ENCODE measurements at places on chromosomes 12 and 14.

DNA sequence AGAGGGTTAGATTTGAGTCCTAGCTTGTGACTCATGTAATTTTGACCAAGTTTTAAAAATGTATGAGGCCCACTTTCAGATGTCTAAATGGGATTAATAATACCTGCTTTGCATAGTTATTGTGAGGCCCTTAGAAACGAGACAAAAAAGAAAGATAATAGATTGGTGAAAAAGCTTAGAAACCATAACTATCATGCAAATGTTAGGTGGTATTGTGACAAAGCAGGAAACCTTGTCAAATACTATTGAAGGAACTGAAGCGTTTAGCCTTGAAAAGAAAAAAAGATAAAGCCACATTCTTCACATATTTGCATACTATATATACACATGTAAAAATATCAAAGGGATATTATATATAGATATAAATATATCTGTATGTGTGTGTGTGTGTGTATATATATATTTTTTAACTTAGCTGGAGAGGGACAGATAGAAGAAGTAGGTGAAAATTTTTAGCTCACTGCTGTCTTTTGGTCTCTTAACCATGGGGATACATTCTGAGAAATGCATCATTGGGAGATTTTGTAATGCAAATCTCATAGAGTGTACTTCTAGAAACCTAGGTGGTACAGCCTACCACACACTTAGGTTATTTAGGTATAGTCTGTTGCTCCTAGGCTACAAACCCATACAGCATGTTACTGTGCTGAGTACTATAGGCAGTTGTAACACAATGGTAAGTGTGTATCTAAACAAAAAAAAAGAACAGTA is 270.3 kb downstream of the CCDC91 start:
- DNase-seq, result no peak

- no peak for DNase-seq
Observed at GRCh38 chr14:21467616-21468015, 9.1 kb downstream of the RAB2B start.

- no peak for DNase-seq
Observed at GRCh38 chr14:68952531-68953195, 26.4 kb downstream of the ACTN1 start.

GRCh38 chr12:8993827-8994226 is 4.5 kb downstream of the KLRG1 start:
- DNase-seq, result no peak

DNA sequence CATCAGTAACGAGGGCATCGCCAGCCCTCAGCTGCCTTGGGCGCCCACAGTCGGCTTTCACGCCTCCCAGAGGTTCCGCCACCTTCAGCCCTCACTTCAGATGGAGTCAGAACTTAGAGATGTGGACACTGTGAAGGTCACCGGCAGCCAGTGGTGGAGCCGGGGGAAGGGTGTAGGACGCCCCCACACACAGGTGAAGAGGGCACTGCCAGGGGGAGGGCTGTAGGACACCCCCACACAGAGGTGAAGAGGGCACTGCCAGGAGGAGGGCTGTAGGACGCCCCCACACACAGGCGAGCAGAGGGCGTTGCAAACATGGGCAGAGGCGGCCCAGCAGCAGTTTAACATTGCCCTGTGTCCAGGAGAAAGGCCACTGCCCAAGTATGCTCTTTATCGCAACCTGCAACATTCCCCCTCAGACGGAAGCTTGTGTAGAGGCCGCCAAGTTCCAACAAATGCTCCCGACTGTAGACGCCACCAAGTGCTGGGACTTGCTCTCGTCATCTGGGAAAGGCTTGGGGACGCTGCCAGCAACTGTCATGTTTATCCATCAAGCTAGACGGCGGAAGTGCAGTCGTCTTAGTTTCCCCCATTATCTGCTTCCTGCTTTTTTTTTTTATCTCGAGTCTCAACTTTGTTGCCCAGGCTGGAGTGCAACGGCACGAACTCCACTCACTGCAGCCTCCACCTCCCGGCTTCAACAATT is 4.9 kb upstream of the ANKLE2 start:
- no peak for DNase-seq

DNA sequence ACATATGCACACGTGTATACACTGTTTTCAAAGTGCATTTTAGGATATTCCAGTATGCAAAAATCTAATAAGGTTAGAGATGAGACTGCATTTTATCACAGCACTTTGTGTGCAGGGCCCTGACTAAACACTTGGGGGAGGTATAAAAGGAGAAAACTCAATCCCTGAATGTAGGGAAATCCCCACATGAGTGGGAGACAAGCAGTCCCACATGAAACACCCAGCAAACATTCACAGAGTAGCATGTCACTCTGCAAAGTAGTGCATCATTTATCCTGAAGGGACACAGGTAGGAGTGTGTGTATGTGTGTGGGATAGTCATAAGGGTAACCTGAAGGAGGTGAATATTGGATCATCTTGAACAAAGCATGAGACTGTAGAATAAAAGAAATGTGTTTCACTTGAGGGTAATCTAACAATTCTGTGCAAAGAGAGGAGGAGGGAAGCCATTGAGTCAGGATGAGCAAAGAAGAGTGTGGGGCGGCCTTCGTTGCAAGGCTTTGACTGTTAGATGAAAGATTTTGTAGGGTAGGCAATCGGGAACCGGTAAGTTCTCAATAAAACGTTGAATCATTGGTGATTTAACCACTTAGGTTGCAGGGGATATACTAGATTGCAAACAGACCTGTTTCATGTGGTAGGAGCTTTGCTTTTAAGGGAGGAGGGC is 2.9 kb downstream of the PRPF40B start:
- peak; percentile 50 for DNase-seq

- DNase-seq, result no peak
Observed at GRCh38 chr12:26857465-26858176, 24.6 kb upstream of the ITPR2 start.

GRCh38 chr12:132003846-132004245 is 54.1 kb downstream of the EP400 start:
- DNase-seq, result no peak

- DNase-seq, result no peak
Observed at GRCh38 chr12:24561882-24562770, 386.8 kb downstream of the BCAT1 start.

GRCh38 chr12:52988898-52989297 is 17.4 kb upstream of the EIF4B start:
- DNase-seq, result no peak

GRCh38 chr14:58656671-58657411 is 19.1 kb downstream of the DACT1 start:
- no peak for DNase-seq

- no peak for DNase-seq
Observed at GRCh38 chr12:84841591-84841990, 71.0 kb downstream of the SLC6A15 start.

- no peak for DNase-seq
Observed at GRCh38 chr12:114984634-114985061, 300.7 kb upstream of the TBX3 start.

- DNase-seq, result no peak
Observed at GRCh38 chr12:113241191-113242025, 20.1 kb downstream of the TPCN1 start.

GRCh38 chr12:16095531-16096110 is 181.9 kb downstream of the SLC15A5 start:
- DNase-seq, result no peak

- DNase-seq, result no peak
Observed at GRCh38 chr12:69509904-69510827, 40.0 kb downstream of the FRS2 start.

DNA sequence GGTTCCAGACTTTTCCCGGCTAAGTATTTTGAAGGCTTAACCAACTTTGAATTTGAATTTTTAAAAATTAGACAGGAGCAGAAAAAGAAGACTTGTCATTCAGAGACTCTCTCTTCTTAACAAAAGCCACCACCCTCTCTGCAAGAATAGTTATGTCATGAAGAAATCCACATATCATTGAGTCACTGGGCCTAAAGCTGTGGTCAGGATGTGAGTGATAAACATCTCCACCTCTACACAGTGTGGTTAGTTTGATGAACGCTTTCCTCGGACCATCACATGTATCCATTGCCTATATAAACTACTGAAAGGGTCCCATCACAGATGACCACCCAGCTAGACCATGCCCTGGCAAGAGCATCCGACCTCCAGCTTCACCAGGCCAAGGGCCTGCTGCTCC is 226.1 kb downstream of the KSR2 start:
- DNase-seq, result no peak

DNA sequence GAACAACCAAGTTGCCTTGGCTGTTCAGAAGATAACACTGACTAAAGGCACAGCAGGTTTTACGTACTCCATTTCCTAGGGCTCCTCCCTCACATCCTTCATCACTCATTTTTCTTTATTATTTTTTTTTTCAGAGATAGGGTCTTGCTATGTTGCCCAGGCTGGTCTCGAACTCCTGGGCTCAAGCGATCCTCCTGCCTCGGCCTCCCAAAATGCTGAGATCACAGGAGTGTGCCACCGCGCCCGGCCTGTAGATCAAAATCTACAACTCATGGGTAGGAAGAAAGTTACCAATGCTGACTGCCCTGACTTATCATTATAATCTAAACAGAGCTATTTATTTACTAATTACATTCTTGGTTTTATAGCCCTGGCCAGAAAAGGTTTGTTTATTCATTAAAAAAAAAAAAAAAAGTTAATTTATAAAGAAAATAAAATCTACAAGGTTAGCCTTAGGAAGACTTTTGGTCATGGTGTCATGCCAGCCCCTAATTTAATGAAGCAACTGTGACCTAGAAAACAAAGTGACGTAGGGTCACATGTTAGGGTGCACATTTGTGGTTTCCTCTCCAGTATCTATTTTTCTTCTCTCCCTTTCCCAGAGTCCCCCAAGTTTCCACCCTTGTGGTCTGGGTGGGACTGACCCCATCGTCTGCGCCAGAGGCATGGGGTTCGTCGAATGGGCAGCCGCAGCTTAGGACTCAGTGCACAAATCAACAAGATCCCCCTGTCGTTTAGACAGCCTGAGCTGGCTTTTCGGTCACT is 19.0 kb upstream of the FOXN3 start:
- DNase-seq, result no peak

GRCh38 chr12:121915841-121916321 is 2.5 kb upstream of the CFAP251 start:
- no peak for DNase-seq

Data from stimulated activated CD4-positive, alpha-beta T cell treated with anti-CD3 and anti-CD28 coated beads, Interleukin-4, amount 100 ng/mL, for 24 hours (primary cell).